ENCODE measurements at places on chromosomes 12 and 14.

DNA sequence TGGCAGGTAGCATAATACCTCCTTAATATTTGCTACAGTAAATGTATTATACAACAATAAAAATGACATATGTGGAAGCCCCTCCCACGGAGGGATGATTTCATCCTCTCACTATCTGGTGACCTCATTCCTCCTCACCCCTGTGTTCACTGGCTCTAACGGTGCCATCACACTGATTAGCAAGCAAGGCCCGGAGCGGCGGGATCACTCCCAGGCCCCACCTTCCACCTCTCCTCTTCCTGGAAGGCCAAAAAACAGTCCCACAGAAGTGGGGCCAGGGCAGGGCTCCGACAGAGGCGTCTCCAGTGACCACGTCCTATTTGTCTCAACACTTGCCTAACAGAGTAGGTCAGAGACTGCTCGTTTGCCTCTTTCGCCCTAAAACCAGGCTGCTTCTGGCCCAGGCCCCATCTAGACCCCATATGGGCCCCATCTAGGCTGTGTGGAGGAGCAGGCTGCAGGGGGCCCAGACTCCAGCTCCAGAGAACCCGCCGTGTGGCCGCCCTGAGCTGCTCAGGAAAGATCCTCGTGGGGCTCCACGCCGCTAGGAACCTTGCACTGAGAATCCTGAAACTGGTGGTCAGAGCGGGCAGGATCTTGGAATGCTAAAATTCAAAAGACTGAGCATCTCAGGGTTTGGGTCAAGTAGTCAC is 3.7 kb downstream of the SELPLG start:
- no peak for DNase-seq

GRCh38 chr12:14665354-14666348 is 30.7 kb downstream of the GUCY2C start:
- no peak for DNase-seq

- DNase-seq: no peak
Observed at GRCh38 chr12:31929027-31929526, 30.1 kb upstream of the RESF1 start.

DNA sequence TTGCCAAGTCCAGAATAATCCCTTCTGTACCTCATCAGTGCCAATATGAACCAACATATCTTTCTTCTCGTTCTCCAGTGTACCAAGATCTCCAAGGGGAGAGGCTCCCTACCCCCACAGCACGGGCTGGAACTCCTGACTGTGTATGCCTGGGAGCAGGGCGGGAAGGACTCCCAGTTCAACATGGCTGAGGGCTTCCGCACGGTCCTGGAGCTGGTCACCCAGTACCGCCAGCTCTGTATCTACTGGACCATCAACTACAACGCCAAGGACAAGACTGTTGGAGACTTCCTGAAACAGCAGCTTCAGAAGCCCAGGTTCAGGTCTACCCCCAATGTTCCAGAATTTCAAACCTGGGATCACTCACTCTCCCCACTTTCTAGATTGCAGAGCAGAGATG is 10.5 kb upstream of the OAS2 start:
- DNase-seq: no peak

DNA sequence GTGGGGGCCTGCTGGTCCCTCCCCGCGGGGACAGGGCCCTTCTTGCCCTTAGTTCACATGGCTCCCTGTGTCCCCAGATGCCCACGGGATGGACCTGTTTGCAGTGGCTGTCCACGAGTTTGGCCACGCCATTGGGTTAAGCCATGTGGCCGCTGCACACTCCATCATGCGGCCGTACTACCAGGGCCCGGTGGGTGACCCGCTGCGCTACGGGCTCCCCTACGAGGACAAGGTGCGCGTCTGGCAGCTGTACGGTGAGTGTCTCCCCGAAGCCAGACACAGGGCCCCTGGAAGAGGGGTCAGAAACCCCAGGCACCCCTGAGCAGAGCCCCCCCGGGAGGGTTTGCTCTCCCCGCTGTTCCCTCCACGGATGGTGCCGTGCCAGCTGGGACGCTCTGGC is 13.4 kb downstream of the MMP17 start:
- no peak for DNase-seq

DNA sequence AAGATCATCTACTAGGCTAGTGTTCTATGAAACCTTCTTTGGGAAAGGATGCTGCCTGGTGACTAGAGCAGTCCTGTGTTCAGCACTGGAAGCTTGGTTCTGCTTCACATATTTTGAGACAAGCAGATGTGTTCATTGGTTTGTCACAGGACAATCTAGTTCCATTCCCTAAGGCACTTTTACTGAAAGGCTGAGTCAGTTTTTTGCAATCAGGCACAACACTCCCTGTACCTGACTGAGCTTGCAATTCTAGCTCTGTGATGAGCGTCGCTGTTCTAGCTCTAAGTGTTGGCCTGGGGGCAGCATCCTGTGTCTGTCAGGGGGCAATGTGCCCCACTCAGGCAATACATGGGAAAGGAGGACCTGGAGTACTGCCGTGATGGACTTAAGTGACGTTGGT is 144.4 kb downstream of the CAND1 start:
- DNase-seq: no peak

DNA sequence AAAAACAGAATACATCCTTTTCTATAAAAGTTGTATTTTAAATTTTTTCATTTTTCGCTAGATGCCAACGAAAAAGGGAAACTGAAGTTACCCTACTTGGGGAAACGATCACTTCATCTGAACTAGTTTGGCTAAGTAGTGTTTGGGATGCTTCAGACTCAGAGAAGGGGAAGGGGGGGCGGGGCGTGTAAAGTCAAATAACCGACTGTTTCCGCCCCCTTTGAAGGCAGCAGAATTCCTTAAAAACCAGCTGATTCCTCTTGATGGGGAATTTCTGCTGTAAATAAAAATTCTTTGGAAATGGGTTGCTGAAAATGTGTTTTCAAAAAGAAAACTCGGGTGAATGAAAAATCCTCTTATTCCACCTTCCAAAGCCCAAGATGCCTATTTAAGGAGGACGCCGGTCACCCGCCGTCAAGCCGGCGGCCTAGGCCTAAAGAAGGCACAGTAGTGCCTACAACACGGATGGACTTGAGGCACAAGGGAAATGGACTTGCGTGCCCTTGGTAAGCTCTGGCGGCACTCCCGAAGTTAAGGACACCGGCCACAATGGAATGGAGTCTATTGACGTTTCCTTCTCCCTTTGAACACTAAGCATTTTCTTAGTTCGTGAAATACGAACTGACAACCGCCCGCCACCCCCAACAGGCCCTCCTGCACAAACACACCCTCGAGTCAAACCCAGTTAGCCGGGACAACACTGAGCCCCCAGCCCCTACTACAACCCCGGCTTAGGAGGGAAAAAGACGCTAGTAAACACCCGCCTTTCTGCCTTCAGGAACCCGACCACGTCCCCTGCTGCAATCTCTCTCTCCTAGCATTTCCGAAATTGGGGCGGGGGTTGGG is 1.9 kb downstream of the ATXN2 start:
- DNase-seq: peak; percentile 73

- DNase-seq: no peak
Observed at GRCh38 chr14:56554301-56554700, 25.3 kb upstream of the TMEM260 start.

Data from G401 (cell line).